ENCODE measurements at places on chromosomes 11 and 22.

DNA sequence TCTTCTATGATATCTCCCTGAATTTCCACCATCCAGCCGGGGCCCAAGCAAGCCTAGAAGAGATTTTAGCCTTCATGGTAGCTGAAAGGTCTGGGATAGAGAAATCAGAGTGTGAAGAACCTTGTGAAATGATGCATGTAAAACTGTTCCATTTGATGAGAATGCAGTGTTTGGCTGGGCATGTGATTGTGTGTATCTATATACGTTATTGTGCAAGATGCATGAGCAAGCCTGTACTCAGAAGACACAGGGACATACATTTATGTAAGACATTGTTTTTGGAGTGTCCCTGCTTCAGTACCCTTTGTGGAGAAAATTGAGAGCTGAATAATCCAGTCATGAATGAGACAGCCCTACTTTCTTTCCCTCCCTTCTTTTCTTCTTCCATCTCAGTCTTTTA lies 15.2 kb upstream of the OR52K2 start:
- no peak for DNase-seq

GRCh38 chr11:103317118-103317517 lies 207.9 kb downstream of the DYNC2H1 start:
- DNase-seq: no peak

DNA sequence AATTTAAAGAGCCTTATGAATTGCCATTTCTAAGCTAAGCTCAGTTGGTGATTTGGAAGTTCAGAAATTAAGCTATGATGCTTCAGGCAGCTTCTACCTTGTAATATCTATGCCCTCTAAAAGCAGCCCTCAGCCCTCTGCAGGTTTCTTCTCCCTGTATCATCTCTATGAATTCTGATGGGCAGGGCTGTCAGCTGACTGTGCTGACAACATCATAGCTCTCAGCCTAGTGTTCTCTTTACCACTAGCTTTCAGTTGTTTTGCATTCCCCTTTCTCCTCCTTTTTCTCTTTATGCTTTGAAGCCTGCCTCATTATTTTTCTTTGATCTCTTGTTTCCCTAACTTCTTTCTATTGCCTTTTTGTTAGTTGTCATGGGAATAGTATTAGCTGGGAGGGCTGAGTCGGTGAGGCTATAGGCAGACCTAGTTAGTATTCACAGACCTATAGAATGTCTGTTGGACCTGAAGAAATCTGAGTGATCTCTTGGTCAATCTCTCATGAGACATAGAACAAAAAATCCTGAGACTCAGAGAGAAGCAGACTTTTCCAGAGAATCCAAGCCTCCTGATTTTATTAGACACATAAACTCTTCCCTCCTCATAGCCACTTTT lies 535.4 kb downstream of the RAB38 start:
- DNase-seq: no peak

DNA sequence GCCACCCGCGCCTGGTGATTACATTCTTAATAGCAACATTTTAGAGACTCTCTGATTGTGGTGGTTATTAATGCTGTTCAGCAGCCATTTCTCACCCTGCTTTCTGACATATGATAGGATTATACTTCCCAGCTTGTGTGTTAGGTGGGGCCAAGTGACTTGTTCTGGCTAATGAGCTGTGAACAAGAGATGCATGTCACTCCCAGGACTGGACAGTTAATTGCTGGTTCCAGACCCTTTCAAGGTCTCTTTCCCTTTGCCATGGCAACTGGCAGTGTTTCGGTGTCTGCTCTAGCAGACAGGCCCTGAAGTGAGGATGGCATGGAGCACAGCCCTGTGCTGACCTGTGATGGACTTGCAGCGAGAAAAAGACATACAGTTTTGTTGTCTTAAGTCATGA lies 8.9 kb upstream of the PTPRJ start:
- no peak for DNase-seq

- no peak for DNase-seq
Observed at GRCh38 chr11:99535406-99535805, 514.7 kb downstream of the CNTN5 start.

DNA sequence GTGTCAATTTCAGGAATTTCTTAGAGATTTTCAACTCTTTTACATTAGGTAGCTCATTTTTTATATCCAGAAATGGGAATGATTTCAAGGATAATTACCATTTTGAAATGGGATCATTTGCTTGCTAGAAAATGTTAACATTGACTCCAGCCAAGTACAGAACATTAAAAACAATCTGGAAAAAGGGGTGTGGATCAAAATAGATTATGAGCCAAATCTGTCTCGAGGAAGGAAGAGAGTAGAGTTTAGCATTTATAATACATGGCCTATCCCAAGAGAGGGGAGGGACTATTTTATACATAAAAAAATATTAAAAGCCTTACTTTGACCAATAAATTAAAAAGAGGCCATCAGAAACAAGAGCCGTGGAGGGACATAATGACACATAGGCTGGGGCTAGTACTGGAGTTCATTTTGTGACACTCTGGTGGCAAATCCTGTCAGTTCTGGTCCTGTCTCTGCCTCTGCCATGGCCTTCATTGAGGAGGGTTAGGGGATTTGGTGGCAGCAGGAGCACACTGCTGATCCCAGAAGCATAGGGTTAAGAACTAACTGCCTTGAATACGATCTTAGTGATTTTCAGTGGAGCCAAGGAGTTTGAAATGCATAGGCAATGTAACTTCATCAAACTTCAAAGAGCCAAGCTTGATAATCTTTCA lies 20.4 kb downstream of the PPP6R3 start:
- no peak for DNase-seq

- DNase-seq: no peak
Observed at GRCh38 chr11:102927624-102927990, 27.9 kb downstream of the MMP13 start.

GRCh38 chr11:119472186-119472855 lies 49.3 kb upstream of the THY1 start:
- DNase-seq: no peak

GRCh38 chr11:63858628-63859550 lies 20.0 kb downstream of the MARK2 start:
- DNase-seq: no peak
